ENCODE measurements at places on chromosomes 12 and 14.

- peak; percentile 3 for DNase-seq
Observed at GRCh38 chr12:92987362-92987761, 58.3 kb upstream of the EEA1 start.

- no peak for DNase-seq
Observed at GRCh38 chr14:89294060-89294459, 123.0 kb downstream of the FOXN3 start.

DNA sequence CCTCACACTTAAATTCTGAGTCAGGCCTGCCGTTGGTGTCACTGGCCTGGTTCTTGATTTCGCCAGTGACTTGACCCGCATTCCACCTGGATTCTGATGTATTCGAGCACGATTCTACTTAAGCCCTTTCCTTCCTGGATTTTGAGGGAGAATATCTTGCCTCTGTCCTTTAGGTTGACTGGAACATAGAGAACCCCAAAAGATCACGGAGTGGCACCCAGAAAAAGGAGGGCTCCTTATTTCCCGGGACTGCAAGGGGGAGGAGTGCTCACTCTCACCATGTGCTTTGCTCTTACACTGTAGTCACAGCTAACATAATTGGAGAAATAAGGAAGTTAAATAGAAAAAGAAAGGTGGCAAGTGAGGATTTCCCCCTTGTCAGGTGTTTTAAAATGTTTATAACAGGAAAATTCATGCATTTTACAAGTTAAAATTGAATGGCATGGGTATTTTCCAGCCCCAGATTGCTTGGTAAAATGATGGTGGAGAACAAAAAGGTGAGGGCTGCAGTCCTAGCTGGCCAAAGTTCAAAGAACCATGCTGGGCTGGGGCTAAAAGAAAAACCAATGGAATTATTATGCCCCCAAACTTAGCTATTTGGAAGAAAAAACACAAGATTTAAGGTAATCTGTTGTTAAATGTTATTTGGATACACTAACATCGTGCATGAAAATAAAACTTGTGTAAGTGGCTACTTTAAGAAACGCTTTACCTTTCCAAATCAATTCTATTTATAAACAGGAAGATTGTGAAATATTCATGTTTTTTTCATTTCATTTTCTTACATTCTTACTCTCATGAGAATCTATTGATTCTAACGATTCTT, 8.9 kb downstream of the FOXA1 start:
- no peak for DNase-seq

DNA sequence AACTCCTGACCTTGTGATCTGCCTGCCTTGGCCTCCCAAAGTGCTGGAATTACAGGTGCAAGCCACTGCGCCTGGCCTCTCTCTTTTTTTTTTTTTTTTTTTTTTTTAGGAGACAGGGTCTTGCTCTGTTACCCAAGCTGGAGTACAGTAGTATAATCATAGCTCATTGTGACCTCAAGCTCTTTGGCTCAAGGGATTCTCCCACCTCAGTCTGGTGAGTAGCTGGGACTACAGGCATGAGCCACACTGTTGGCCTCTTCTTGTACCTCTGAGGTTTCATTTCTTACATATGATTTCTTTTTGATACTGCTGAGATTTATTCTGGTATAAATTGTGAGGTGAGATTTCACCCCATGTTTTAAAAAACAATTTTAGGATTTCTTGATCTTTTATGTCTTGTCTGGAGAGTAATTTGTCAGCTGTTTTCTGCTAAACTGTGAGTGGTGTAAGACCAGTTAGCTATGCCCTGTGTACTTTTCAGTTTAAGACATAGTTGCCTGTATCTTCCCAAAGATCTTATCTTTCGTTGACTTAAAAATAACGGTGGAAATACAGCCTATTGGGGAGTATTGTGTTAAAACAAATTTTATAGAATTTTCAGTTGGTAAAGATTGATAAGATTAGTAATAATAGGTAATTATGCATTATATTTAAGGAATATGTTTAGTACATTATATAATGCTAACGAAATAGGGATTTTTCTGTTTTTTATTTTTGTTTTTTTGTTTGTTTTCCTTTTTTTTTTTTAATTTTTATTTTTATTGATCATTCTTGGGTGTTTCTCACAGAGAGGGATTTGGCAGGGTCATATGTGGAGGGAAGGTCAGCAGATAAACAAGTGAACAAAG, 31.7 kb downstream of the WDR20 start:
- DNase-seq, result no peak

DNA sequence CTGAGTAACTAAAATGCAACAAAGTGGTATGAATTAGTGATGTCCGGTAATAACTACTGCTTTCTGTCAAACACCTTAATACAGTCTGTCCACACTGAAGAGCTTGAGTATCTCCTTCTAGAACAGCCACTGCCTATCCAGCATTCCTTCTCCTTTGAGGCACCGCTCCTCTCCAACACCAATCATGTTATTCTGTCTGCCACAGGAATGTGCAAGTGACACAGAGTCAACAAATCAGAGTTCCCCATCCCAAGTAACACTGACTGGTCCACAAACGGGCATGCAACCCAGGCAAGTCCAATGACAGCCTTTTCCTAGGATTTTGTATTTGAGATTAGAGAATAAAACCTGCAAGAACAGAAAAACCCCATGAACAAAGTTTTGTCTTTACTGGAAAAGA, 3.8 kb downstream of the GXYLT1 start:
- no peak for DNase-seq

- DNase-seq, result no peak
Observed at GRCh38 chr14:74982661-74983060, 20.1 kb upstream of the EIF2B2 start.

DNA sequence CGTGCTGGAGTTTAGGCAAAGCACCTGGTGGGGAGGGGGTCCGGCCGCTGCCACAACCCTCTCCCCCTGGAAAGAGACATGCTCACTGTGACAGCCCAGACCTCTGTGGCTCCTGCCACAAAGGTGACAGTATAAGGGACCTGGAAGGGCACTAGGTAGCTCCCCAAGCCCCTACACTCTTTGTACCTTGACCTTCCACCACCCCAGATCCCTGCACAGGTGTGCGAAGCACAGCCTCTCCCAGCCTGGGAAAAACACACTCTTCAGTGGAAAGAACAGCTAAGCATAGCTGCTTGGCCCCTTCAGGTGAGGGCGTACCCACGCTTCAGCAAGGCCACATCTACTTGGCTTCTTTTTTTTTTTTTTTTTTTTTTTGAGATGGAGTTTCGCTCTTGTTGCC, 4.9 kb upstream of the PLA2G1B start:
- no peak for DNase-seq

GRCh38 chr12:50070314-50071060, 13.1 kb downstream of the ASIC1 start:
- DNase-seq, result peak; percentile 75

DNA sequence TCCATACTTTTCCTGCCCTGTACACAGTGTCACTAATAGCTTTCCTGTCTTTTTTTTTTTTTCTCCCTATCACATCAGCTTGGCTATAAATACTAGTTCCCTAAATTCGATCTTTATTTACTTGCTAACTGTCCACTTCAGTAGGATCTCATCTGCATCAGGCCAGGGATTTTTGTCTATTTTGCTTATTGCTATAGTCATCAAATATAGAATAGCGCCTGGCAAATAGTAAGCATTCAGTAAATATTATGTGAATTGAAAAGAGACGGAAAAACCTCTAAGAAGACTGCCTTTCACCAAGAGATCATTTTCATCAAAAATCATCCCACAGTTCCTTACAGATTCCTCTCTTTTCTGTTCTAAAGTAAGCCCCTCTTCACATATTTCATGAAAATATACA, 429.1 kb downstream of the FLRT2 start:
- no peak for DNase-seq

GRCh38 chr14:59320361-59320760, 131.9 kb downstream of the DAAM1 start:
- no peak for DNase-seq

DNA sequence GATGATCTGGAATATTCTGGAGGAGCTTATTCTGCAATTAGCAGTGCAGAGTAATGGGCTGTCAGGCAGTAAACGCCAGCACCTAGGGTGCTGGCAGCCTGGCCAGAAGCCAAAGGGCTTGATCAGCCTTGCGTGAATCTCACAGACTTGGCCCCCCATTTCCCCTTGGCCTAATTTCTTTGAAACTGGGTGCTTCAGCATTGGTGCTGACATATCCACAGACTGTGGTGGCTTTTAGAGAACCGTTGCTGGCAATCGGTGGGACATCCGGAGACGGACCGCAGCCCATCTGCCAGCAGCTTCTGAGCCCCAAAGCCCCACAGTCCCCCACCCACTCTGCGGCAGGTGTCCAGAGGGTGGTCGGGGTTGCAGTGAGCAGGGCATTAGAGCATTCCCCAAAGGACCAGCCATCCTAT, 157.1 kb downstream of the CALM1 start:
- DNase-seq, result no peak

DNA sequence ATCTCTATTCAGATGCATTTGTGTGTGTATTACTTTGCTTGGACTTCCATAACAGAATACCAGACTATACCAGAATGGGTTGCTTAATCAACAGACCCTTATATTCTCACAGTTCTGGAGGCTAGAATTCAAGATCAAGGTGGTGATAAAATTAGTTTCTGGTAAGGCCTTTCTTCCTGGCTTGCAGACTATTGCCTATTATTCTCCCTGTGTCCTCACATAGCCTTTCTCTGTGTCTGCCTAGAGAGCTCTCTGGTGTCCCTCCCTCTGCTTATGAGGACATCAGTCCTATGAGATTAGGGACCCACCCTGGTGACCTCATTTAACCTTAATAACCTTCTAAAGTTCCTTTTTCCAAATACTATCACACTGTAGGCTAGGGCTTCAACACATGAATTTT, 106.0 kb downstream of the FAR2 start:
- no peak for DNase-seq

GRCh38 chr12:101783150-101783549, 43.9 kb upstream of the SYCP3 start:
- DNase-seq, result no peak

- no peak for DNase-seq
Observed at GRCh38 chr12:11321980-11322379, 11.7 kb upstream of the PRB4 start.

- DNase-seq, result no peak
Observed at GRCh38 chr12:121241156-121241970, 31.4 kb downstream of the P2RX4 start.

DNA sequence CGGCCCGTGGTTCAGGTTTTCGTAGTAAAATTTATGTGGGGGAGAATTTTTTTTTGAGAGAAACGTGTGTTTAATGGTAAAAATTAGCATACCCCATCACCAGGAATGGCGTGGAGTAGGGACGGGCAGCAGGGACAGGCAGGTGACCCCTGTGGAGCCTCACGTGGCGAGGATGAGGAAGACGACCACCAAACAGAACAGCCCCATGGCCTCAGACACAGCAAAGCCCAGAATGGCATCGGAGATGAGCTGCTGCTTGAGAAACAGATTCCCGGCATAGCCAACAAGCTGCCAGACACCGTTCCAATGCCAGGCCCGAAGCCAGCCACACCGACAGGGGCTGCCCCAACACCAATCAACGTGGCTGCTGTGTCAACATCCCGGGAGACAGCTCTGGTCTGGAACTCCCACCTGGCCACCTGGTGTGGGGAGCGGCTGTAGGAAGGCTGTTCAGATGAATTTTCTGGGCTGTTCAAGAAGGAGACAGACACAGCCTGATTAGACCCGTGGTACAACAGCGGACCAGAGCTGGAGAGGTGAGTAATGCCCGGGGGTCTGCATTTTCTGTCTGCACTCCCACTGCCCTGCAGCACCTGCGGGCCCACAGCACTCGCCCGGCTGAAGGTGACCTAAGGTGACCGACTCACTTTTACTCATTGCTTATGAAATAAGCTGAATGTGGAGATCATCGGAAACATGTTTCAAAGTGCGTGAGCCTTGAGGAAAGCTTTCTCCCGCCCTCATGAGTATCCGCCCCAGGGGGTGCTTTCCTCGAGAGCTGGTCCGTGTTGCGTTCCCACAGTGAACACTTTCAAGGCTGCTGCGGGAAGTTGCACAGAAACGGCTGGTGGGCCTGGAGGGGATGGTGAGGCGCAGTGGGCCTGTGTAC, 10.6 kb downstream of the TMEM121 start:
- DNase-seq, result no peak

DNA sequence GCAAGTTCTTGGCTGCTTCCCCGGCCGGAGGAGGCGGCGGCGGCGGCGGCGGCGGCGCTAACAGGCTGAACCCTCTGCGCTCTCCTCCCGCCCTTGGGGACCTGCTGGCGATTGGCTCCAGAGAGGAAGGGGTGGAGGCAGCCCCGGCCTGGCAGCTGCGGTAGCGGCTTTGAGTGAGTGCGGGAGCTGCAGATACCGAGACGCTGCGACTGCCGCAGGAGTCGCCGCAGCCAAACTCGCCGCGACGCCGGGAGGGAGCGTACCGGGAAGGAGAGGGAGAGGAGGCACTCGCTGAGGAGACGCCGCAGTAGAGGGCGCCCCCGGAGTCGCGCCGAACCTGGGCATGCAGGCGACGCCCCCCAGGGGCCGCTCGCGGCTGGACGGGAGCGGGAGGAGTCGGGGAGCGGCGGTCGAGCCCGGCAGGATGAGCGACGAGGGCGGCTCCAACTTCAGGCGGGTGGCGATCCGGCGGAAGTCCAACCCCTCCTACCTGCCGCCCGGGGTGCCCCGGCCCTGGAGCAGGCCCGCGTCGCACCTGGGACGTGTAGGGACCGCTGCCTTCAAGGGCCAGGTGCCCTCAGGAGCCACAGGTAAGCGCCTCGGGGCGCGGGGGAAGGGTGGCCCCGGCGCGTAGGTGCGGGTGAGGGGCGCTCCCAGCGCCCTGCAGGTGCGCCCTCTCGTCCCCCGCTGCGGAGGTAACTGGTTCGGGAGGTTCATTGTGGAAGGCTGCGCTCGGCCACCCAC, at the start of gene FGD4:
FGD4 (plus strand) TSS at position 189 of the 744 bp plus-strand sequence.
- peak; percentile 34 for DNase-seq

GRCh38 chr14:57057803-57058202, 210.9 kb downstream of the EXOC5 start:
- no peak for DNase-seq

DNA sequence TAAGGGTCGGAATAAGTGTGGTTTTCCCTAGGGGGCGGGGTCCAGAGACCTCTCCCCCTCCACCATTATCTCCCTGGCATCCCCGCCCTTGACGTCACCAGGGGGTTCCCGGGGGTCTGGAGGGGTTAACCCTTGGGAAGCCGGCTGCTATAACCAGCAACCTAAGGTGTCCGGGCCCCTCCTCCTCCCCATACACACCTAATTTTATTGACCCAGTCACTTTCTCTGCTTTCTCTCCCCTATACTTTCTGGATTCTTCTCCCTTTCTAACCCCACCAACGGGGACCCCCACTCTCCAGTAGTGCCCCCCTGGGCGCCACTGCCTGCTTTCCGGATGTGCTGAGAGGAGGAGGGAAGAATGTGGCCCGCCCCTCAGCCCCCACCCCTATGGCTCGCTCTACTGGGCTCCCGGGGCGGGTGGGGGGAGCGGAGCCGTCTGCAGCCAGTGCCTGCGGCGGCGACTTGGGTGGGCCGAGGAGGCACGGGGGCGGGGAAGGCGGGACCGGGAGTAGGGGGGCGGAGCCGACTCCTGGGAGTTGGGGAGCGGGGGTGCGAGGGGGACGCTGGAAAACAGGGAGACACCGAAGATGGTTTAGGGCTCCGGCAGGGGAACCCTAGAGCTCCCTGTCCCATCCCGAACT, 1.8 kb downstream of the GLI1 start:
- no peak for DNase-seq

GRCh38 chr12:106594447-106594846, 11.6 kb downstream of the RFX4 start:
- DNase-seq, result no peak

GRCh38 chr14:64598404-64598803, 48.6 kb downstream of the PPP1R36 start:
- DNase-seq, result no peak
